ENCODE measurements at places on chromosomes 11 and 22. TPM values are rescaled to one million over a fixed set of nuclear protein-coding genes. Genes with fewer than 3 reads are reported as not detected.
A peak's percentile ranks its signal among the peaks of the same experiment; 100 is the strongest.

- no peak for DNase-seq
These were observed 45.5 kb downstream of the AP2A2 start for GRCh38 chr11:971092-971690.

The CDKN1C gene
- total RNA-seq, result 4.4 TPM

The RAB39A gene
- total RNA-seq, result 0.60 TPM

- no peak for DNase-seq
These were observed 19.5 kb downstream of the BLID start for GRCh38 chr11:122096272-122097112.

DNA sequence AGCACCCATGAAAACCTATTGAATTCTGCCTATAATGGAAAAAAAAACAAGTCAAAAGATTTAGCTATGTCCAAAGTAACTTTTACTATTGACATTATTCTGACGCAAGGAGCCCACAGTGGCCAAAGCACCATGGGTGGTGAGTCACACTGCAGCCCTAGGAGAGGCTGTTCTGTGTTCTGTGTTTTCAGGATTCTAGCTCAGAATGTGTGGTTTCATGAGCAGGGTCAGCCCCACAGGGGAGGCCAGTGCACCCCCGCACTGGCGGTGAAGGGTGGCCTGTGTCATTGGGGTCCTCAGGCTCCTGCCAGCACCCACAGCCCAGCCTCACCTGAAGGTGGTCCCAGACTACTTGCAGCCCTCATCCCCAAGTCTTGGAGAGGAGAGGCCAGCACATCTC, 112.2 kb downstream of the BRD1 start:
- DNase-seq, result no peak

DNA sequence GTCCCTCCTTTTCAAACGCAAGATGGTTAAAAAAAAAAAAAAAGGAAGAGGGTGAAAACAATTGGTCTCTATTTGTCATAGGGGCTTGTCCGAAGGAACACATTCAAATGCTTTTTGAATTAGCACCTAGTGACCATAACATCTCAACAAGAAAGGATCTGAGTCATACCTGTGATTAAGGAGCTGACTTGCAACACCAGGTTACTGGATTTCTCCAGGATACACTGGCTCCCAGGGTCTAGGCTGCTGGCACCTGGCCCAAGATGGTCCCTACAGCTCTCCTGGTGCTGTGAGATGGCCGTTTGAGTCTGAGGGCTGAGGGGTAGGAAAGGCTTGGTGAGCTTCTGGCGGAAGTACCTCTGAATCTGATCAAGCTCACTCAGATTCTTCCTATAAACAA, 28.4 kb upstream of the UCP3 start:
- DNase-seq, result peak; percentile 93

- DNase-seq, result no peak
These were observed 4.3 kb downstream of the MTFP1 start for GRCh38 chr22:30429887-30430286.

- peak; percentile 95 for DNase-seq
These were observed at the start of gene EHD1 for GRCh38 chr11:64878494-64879243. EHD1 (minus strand) TSS chr11:64878621; CDS start chr11:64878464, 157 bp downstream.

GRCh38 chr11:133919330-133920108, 37.2 kb downstream of the IGSF9B start:
- DNase-seq, result no peak

The ROBO4 gene
- 21.1 TPM for total RNA-seq

The RPL27A gene
- total RNA-seq, result 1,305 TPM

DNA sequence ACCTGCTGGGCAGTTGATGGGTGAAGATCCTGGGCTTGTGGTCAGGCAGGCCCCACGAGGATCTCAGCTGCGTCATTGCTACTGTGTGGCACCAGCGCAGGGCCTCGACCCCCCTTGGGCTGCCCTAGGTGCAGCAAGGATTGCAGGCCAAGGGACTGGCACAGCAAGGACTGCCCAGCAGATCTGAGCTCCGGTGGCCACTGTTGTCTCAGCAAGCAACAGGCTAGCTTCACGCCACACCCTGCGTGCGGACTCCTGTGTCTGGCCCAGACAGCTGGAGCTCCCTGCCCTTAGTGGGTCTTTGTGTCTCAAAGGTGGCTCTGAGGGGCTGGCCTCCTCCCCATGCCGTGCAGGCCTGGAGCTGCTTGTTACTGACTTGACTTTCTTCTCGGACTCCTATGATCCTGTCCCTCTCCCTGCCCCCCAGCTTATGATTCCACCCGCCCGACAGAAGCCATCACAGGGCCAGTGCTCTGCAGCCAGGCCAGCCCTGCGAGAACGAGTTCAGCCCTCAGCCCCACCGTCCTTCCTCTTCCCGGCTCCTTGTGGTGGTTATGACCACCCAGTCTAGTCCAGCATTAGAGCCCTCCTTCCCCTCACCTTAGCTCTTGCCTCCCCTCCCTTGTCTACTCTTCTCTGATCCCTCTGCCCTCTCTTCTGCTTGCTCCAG, 295.6 kb downstream of the TBC1D22A start:
- no peak for DNase-seq

- peak; percentile 56 for DNase-seq
These were observed 29.6 kb upstream of the UPB1 start for GRCh38 chr22:24465566-24465965.

All from HT1080 (cell line).